NCI-H2171 treated with DMSO at 0.1 percent for 48 hours (cell line): ENCODE measurements at places on chromosomes 2 and 18.
A peak's percentile ranks its signal among the peaks of the same experiment; 100 is the strongest.

GRCh38 chr2:232898592-232899543 is 28.8 kb downstream of the SNORC start:
- no peak for DNase-seq

GRCh38 chr18:48293954-48294898 is 115.0 kb downstream of the ZBTB7C start:
- DNase-seq, result peak; percentile 99

DNA sequence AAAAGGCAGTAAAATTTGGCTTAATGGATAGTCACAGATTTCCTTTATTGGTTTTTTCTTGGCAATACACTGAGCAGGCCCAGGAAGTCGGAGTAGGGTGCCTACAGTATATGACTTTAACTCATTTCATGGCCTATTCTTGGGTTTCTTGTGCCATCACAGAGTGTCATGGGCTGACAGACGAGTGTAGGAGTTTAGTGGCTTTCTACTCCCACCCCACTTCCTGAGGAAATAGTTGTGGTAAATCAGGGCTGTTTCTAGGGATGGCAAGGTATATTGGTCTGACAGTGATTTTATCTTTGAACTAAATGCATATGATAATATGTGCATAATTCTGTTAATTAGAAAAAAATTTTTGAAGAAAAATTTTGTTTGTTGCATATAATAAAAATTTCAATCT is 100.1 kb downstream of the PLCL1 start:
- no peak for DNase-seq

GRCh38 chr2:165662720-165663119 is 131.3 kb downstream of the GALNT3 start:
- no peak for DNase-seq

DNA sequence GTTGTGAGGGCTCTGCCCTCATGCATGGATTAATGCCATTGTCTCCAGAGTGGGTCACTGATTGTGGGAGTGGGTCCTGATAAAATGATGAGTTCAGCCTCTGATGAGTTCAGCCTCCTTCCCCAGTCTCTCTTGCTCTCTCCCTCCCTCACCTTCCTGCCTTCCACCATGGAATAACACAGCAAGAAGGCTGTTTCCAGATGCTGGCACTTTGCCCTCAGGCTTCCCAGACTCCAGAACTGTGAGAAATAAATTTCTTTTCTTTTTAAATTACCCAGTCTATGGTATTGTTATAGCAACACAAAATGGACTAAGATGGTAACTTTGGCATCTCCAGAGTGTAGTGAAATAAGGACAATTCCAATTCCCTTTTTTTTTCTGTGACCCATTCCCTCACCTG is 47.1 kb upstream of the MAP4K3 start:
- no peak for DNase-seq

- DNase-seq, result peak; percentile 24
Observed at GRCh38 chr2:120787822-120788700, 52.4 kb downstream of the GLI2 start.

- no peak for DNase-seq
Observed at GRCh38 chr2:67485431-67485830, 88.3 kb downstream of the ETAA1 start.

GRCh38 chr2:54586062-54586461 is 129.9 kb downstream of the SPTBN1 start:
- no peak for DNase-seq

DNA sequence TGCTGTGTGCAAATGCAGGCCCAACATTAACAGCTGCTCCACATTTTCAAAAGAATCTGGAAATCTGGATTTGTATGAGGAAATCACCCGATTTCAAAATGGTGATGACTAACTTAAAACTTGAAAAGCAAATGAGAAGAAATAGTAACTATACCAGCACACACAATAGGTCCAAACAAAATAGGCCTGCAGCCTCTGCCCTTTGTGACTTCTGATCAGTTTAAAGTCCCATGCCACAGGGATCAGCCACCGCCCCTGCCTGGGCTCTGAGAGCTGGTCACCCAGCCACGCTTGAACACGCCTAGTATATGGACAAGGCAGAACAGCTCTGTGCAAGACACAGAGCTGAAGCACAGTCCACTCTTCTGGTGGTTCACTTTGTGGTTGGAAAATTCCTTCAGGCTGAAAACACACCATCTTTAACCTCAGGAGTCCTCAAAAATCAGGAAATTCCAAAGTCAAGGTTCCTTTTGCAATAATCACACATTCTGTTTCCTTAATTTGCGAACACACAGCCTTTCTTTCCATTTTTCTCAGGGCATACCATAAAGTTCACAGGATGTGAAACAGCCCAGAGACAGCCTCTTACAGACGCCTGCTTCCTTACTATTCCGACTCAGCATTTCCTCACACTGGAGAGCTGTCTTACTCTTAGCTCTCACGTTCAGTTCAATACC is 150.1 kb upstream of the RIOK3 start:
- DNase-seq, result no peak

- no peak for DNase-seq
Observed at GRCh38 chr2:7826656-7827055, 855.2 kb upstream of the ID2 start.

DNA sequence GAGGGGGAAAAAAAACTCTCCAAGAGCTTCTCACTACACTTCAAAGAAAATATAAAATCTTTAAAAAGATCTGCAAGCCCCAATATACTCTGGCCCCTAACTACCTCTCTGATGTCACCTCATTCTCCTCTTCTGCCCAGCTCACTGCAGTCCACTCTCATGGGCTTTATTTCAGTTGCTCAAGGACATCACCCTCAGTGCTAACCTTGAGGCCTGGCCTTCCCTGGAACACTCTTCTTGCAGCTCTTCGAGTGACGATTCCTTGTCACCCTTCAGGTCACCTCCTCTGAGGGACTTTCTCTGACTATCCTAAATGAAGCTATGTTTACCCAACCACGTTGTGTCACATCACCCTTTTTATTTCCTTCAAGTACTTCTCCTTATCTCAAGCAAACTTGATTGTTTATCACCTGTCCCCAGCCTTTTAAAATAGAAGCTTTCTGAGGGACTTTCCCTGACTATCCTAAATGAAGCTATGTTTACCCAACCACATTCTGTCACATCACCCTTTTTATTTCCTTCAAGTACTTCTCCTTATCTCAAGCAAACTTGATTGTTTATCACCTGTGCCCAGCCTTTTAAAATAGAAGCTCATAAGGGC is 10.4 kb downstream of the RTTN start:
- no peak for DNase-seq

- DNase-seq, result no peak
Observed at GRCh38 chr2:25421820-25422411, 80.2 kb upstream of the DNMT3A start.

DNA sequence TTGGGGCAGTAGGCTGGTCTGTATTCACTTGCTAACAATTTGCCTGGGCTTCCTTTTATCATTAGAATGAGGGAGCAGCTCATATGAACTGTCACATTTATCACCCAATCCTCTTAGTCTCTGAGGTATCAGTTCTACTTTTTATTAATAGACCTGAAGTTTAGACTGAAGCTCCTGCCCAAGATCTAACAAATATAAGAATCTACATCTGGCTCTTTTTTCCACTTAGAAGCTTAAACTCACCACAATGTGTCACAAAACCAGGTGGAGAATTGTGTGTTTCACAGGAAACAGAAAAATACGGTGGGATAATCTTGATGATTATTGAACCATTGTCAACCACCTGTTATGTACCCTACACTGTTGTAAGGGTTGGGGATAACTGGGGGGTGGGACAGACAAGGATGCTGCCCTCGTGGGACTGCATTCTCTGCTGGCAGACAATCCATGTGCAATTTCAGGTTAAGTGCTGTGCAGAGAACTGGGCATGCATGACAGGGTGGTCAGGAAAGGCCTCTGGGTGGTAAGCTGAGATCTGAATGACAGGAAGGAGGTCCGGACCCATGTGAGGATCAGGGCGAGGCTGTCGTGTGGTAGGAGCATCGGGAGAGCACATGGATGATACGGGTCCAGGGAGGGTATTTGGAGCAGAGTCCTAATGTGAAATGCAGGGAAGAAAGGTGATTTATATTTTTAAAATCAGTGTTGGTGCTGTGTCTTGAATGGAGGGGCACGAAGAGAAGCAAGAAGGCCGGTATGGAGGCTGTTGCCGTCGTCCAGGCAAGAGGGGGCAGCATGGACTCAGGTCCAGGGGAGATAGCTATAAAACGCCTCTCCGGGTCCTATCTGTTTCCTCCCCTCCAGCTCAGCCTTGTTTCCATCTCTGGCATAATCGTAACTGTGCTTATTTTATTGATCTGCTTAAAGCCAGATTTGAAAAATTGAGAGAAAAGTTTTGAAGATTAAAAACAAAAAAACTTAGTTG is 17.6 kb downstream of the MYL12B start:
- no peak for DNase-seq

DNA sequence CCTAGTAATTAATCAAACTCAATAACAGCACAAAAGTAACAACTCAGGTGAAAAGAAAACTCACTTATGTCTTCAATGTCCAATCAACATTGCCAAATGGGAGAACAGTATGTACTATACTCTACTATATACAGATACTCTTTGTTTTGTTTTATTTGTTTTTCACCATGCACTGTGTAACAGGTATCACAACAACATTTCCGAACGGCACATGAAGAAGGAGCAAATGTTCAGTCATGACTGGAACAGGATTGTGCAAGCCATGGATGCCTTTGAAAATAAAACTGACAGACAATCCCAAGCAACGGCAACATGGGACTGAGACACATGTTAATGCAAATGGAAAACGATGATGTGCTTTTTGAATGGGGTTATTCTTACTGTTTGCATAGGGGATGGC is 334.9 kb upstream of the THUMPD2 start:
- no peak for DNase-seq

- DNase-seq, result no peak
Observed at GRCh38 chr2:17713291-17713690, 40.3 kb downstream of the SMC6 start.

GRCh38 chr18:24054130-24054529 is 39.6 kb downstream of the TTC39C start:
- no peak for DNase-seq

DNA sequence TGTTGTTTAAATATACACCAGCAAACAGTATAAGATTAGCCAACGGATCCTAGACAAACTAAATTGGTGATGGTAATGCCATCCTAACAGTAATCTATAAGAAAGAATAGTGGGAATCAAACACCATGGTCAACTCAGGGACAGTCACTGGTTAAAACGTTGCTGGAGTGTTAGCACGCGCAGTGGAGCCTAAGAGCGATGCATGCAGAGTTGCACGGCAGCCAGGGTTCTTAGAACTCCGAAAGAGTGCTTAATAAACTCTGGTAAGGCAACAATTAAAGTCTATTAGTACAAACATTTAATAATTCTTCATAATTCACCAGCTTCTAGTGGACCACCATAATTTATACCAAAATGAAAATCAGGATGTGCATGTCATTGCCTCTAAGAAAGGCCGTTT is 22.2 kb downstream of the LANCL1 start:
- no peak for DNase-seq

- DNase-seq, result no peak
Observed at GRCh38 chr2:212905640-212906201, 245.7 kb downstream of the IKZF2 start.

GRCh38 chr2:72919414-72920317 is 2.3 kb downstream of the EMX1 start:
- no peak for DNase-seq

DNA sequence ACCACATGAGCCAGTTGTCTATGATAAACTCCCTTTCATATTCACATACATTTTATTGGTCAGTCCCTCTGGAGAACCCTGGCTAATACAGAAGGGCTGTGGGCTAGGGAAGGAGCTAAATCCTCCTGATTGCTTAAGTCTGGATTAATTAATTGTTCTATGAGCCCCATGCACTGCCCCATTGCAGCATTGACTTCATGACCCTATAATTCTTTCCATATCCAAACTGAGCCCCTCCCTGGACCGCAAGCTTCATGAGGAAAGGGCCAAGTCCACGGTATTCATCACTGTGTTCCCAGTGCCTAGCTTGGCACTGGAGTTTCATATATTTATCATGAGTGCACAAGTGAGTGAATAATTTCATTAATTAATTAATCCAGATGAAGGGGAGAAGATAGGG is 124.0 kb downstream of the MBD2 start:
- DNase-seq, result no peak
